Ovary (tissue), 10 donors: ENCODE measurements at places on chromosomes 5 and 9. TPM values are rescaled to one million over a fixed set of nuclear protein-coding genes. Genes with fewer than 3 reads are reported as not detected.

GRCh38 chr5:63127054-63127453 is 548.4 kb downstream of the LRRC70 start:
- no peak for DNase-seq

ZFP2 gene
- total RNA-seq: 3.6 TPM

PRRC2B gene
- 244 TPM for total RNA-seq

DNA sequence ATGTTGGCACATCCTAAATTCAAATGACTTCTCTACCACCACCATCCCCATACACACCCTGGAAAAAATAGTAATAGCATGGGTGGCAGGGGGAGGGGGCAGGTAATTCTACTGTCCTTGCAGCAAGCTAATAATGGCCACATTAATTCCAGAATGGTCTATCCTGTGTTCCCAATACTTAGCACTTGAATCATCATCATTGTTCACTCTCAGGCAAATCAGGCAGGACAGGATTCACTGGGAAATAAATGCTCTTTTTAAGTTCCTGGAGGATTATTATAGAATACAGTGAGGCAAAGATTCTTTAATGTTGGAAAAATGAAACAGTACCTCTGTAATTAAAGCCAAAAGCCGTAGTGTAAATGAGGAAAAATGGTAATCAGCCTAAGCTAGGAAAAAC is 254.5 kb downstream of the ARRDC3 start:
- DNase-seq: no peak

CCL28 gene
- total RNA-seq: 2.2 TPM
